ENCODE measurements at places on chromosomes 3 and 15.

DNA sequence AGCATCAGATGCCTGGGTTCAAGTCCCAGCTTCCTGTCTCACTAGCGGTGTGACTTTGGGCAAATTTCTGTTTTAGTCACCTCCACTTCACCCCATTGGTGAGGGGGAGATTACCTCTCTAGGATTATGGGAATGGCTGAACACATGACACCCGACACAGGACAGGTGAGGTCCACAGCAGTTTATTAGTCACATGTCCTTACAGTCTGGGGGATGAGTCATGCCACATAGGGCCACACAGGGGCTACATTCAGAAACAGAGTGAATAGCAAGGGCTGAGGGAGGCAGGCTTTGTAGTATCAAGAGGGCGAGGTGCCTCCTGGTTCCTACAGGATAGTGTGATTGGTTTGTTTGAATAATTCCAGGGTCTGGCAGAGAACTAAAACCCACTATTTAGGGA lies 15.2 kb upstream of the ITGA11 start:
- DNase-seq = no peak

GRCh38 chr3:107045791-107046190 lies 331.4 kb upstream of the CCDC54 start:
- no peak for DNase-seq

- no peak for DNase-seq
Measured at GRCh38 chr3:15936312-15936711, 138.5 kb upstream of the ANKRD28 start.

DNA sequence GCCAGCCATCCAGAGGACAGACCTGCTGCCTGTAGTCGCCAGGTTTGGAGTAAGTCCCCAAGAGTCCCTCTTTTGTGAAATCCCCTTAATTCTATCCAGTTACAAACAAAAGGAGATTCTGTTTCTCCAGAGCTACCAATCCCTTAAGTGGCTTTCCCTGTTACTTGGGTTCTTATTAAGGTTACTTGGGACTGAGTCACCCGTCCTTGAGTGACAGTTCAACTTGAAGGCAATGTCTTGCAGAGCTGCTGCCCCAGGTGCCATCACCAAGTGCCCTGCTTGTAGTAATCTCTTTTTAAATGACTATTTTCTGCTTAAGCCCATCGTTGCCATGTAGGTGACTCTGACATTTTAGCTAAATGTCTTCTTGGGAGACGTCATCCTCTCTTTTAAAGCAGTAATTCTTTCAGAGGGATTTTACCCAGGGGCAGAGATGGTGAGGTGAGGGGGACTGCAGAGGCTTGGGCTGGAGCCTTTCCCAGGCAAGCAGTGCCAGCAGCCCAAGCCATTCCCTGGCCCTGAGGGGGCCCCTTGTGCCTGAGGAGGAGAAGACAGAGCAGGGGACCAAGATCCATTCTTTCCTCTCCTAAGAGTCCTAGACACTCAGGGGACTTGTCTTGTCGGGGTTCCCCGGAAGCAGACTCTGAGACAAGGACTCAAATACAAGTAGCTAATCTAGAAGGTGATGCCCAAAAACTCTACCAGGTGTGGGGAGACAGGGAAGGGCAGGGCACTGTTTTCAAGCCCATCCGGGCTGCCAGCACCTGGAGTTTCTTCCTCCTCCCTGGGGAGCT lies 253.7 kb downstream of the PLCL2 start:
- DNase-seq = no peak

DNA sequence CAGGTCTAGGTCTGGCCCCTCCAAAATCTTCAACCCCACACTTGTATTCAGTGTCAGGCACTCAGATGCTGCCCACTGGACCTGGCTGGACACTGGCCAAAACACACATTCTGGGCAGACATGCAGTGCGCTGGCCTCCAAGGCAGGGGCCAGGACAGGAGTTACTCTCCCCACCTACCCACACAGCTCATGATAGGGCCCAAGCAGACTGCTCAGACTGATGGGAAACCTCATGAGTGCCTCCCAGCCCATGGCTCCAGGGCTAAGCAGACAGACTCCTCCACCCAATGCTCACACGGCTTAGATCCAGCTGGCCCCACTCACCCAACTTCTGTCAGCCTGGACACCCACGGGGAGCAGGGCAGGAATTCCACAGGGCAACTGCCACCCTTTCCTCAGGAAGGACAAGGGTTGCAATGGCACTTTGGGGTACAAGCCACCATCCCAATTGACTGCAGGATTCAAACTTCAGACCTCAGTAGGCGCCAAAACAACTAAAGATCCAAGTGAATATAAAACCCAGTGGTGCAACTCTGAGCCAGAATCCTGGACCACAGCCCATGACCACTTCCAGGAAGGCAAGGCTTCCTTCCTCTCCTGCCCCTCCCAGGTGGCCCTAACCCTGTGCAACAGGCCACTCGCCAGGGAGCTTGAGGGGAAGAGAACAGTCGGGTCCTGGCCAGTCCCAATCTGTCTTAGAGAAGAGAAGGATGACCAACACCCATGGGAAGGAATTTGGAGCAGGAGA lies 1.4 kb downstream of the LTF start:
- DNase-seq = no peak

- no peak for DNase-seq
Measured at GRCh38 chr3:81406318-81406717, 355.1 kb downstream of the GBE1 start.

DNA sequence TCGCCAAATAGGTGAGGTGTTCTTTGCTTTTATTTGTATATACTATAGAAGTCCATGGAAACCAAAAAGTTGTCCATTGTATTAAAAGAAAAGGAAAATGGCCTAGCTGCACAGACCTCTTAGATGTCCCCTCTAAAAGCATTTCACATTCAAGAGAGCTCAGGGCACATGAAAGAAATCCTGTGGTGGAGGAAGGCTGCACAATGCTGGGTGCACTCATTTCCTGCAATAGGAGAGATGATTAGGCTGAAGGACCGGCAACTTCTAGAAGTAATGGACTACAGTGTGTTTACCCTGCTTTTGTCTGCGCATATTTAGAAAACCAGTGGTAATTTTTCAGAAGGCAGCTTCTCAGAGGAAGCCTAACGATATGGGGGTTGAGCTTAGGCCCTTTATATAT lies 25.4 kb downstream of the PPM1L start:
- no peak for DNase-seq

- no peak for DNase-seq
Measured at GRCh38 chr3:30281526-30281925, 324.9 kb upstream of the TGFBR2 start.

DNA sequence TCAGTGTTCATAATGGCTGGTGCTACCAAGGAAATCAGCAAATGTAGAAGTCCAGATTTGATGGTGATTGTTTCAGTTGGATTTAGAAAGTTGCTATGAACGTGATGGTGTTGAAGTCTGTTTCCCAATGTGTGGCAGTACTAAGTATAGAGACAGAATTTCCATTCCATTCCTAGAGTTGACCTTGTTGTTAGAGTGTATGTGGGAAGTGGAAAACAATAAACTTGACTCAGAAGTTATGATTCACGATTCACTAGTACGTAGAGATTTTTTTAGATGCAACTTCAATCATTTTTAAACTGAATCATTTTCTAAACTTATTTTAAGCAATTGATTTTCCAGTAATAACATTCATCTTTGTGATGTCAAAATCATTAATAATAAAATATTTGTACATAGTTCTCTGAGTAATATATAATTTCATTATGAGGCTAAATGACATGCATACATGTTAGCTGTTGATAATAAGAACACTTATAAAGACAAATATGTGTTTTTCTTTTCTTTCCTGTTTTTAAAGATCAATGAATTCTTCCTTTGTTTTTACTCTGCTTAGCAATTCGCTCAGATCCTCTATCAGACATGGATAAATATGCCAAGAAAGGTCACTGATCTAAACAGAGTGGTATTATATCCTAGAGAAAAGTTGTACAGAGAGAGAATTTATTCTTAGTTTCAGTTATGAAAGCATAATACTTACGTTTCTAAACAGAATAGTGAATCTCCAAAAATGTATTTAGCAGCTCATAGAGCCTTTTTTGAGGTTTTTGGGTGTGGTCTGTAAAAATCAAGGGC lies 108.8 kb upstream of the GPR149 start:
- DNase-seq = no peak

DNA sequence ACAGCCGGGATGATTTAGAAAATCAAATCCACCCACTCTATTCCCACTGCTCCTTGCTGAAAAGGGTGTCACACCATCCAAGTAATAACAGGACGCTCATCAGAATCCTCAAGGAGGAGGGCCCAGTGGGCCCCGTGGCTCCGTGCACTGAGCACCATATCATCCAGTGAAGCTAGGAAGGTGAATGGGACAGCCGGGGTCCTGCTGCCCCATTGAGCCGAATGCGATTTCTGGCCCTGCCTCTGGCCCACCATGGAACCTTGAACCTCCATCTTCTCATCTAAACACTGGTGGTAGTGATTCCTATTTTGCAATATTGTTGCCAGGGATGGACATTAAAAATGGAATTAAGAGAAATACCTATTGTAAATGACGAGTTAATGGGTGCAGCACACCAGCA lies 99.1 kb upstream of the SLC6A11 start:
- no peak for DNase-seq

GRCh38 chr3:146975476-146975875 lies 370.3 kb upstream of the PLSCR5 start:
- DNase-seq = no peak

DNA sequence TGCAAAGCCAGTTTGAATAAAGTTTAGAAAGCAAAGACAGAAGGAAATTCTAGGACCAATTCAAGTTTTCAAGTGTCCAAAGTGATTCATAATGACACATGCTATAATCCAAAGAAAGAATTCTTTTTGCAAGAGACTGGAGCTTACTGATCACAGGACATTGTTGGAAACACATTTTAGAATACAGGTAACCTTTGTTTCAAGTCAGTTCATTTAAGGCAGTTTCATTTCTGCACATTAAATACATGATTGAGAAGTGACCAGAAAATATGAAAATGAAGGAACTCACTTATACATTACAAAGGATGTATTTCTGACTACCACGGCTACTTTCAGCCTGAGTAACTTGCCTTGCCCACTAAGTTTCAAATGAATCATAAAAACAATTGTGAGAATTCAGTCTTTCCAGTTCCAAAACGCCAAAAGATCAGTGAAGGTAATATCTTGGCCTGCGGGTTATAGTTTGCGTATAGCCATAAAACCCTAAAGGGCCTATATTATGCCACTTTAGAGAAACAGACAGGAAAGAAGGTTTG lies 48.7 kb downstream of the PRICKLE2 start:
- peak; percentile 55 for DNase-seq

- no peak for DNase-seq
Measured at GRCh38 chr3:141052201-141053069, 1.3 kb downstream of the SPSB4 start.

- DNase-seq = no peak
Measured at GRCh38 chr3:15198686-15199085, 7.4 kb upstream of the CAPN7 start.

DNA sequence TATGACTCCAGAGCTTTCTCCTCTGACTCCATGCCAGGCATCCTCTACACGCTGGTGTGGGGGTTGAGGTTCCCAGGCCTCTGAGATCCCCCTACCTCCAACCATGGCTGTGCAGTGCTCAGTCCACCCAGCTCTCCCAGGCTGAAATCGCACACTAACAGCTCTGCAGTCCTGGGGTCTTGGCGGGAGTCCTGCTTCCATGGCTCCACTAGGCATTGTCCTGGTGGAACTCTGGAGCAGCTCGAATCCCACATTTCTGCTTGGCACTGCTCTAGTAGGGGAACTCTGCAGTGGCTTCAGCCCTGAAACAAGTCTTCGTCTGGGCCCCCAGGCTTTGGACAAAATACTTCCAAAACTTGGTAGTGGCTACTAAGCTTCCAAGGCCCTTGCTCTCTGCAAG lies 50.7 kb downstream of the ROPN1B start:
- no peak for DNase-seq

DNA sequence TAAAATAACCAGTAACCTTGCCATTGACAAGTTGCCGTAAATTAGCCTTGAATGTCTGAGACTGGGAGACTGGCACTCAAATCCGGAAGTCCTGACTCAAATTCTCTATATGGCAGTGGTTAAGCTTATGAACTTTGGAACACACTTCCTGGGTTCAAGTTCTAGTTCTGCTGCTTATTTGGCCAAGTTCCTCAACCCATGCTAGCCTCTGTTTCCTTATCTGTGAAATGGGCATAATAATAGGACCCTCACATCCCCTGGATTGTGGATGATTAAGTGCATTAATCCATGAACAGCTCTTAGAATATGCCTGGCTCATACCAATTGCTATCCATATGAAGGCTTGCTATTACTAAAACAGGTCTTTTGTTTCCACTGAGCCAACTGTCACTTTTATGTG lies 311.5 kb downstream of the EDEM1 start:
- no peak for DNase-seq

DNA sequence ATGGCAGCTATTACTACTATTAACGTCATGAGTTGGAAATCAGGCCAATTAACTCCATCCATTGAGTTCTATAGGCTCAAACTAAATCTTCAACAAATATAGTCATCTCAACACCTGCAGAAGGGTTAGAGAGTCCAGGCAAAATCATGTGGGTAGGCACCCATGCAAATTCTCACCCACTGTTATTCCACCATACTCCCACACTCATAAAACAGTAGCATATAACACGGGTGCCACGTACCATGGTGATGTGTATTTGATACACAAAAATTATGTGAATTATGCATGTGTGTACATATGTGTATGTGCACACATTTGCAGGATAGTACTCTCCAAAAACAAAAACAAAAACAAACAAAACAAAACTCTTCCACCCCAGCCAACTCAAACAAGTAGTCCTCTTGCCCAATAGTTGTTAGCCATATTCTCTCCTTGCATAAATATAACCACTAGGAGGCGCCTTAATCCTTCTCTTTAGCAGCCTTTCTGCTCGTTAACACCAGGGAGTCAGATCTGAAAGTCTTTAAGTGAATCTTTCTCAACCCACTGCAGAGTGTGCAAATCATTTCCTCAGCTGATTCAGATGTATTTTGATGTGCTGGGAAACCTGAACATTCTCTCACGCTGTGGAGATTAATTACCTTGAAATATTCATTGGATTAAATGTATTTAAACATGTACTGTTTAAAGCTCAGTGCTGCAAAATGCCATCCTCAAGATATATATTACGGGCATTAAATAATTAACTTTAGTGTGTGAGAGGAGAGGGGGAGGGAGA lies 38.0 kb upstream of the COPB2 start:
- DNase-seq = peak; percentile 61

- no peak for DNase-seq
Measured at GRCh38 chr3:117367861-117368260, 658.3 kb downstream of the TUSC7 start.

DNA sequence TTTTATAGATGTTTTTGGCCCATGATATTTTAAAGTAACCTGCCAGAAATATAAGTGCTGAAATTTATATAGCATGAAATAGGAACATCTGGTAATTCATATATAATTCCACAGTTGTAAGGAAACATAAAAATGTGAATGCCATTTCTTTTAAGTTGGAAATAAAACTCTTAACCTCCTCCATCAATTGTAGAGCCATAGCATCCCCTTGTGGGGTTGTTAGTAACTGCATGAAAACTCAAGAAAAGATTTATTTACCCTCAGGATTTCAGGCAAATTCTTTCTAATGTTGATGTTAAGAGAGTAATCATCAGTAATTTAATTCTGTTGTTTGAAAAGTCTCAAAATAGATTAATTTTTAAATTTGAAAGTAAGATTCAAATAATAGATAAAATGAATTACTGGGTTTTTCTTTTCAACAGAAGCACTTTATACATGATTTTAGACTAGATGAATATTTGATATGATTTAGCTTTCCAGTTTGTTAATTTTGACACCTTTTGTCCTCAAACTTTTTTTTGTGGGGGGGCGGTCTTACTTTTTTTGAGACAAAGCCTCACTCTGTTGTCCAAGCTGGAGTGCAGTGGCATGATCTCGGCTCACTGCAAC lies 74.7 kb downstream of the RASA2 start:
- DNase-seq = peak; percentile 64
